GF-D8 (cell line): ENCODE measurements at places on chromosomes 7 and 10.
A peak's percentile ranks its signal among the peaks of the same experiment; 100 is the strongest.

DNA sequence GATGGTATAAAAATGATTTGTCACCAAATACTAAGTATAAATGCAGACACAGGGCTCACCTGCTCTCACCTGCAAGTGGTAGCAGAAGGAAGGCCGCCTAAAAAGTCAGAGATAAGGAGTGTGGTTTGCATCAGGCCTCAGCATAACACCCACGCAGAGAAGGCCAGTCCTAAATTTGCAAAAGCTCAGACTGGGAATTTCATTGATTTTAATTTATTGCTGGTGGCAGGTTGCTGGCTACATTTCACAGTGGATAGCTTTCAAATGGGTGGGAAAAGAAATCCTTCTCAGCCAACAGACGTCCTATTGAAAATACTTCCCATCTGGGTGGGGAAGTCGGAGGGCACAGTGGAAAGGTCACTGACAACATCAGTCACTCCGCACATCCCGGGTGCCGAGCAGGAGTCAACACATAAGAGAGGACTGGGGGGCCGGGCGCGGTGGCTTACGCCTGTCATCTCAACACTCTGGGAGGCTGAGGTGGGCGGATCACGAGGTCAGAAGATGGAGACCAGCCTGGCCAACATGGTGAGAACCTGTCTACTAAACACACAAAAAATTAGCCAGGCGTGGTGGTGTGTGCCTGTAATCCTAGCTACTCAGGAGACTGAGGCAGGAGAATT lies 561.8 kb upstream of the MKI67 start:
- DNase-seq = no peak

DNA sequence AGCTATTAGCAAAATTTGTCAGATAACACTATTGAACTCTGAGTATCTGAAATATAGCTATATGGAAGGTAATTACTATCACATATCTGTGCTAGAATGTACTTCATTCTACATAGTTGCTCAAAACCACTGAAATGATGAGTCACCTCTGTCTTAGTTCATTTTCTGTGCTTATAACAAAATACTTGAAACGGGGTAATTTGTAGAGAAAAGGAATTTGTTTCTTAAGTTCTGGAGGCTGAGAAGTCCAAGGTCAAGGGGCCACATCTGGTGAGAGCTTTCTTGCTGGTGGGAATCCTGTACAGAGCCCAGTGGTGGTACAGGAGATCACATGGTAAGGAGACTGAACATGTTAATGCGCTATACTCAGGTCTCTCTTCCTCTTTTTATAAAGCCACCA lies 41.9 kb upstream of the TNKS2 start:
- DNase-seq = no peak

- DNase-seq = no peak
Observed at GRCh38 chr10:15035385-15036301, 8.1 kb upstream of the OLAH start.

DNA sequence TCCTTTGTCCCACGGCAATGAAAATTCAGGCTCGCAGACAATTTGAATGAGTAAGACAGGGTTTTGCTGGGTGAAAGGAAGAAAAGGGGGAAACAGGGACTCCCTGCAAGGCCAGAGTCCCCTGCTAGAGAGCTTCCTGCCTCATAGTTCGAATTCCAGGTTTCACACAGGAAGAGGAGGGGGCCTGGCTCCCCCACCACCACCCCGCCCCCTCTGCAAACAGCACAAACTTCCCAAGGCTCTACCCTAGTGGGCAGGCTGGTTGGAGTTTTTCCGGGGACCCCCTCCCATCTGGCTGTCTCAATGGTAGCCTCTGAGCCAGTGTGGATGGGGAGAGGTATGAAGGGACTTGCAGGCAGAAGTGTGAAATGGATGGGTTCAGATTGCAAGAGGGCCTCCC lies 57.4 kb upstream of the NEBL start:
- DNase-seq = no peak

- DNase-seq = no peak
Observed at GRCh38 chr10:97823734-97824133, 25.9 kb upstream of the GOLGA7B start.

DNA sequence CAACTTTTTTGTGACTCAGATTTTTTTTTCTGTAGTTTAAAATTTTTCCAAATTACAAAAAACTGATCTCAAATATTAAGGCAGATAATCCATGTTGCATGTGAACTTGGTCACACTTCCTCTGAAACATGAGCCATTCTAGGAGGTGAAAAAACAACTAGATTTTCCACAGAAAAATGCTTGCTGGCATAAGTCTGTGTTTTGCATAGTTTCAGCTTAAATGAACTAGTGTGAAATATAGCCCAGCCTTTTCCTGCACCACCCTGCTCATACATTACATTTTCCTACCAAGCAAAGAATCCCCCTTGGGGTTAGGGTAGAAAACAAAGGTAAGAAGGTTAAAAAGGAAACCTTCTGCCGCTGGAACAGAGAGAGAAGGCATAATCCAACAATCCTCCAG lies 48.2 kb downstream of the SLC25A13 start:
- DNase-seq = no peak

DNA sequence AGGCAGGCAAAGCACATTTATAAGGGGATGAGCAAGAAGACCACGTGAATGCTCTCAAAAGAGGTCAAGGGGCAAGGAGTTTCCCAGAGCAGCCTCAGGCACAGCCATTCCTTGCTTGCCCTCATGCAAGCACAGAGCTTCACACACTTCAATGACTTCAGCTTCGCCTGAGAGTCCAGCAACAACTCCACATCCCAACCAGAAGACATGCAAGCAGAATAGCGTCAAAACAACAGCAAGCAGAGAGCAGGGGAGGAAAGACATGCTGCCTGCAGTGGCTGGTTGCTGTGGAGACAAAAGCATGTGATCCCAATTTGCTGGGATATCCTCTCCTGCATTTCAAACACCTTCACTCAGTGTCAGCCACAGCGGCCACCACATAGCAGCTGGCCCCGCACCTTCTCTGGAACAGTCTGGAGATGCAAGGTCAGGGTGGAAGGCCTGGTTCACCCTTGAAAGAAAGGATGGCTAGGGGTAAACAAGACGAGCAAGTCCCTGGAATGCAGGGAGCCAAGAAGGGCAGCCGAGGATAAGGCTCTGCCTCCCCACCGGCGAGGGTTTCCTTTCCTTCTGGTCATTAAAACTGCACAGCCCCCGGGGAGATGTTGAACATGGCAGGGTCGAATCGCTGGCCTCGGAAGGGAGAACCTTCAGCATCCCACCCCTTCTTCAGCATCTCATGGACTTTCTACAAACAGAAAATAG lies 60.2 kb upstream of the CAMK2B start:
- DNase-seq = no peak

DNA sequence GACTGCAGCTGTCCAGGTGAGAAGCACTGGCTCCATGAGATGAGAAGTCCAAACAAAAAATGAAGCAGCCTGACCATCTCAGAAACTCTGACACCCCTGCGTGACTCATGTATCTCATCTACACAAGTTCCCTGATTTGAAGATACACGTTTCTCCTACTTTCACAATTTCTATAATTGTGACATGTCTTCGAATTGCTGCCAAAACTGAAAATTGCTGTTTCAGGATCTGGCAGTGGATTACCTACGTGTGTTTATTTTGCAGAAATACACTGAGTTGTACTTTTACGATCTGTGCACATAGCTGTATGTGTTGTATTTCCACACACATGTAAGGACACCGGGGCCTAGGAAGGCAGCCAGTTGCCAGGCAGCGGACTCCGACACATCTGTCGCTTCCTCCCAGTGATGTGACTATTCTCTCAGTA lies 53.2 kb downstream of the LARP4B start:
- no peak for DNase-seq

- DNase-seq = no peak
Observed at GRCh38 chr10:131205556-131205955, 106.0 kb downstream of the TCERG1L start.

GRCh38 chr10:54587971-54588370 lies 213.1 kb downstream of the PCDH15 start:
- DNase-seq = no peak

- no peak for DNase-seq
Observed at GRCh38 chr10:1570416-1571051, 166.8 kb downstream of the ADARB2 start.

DNA sequence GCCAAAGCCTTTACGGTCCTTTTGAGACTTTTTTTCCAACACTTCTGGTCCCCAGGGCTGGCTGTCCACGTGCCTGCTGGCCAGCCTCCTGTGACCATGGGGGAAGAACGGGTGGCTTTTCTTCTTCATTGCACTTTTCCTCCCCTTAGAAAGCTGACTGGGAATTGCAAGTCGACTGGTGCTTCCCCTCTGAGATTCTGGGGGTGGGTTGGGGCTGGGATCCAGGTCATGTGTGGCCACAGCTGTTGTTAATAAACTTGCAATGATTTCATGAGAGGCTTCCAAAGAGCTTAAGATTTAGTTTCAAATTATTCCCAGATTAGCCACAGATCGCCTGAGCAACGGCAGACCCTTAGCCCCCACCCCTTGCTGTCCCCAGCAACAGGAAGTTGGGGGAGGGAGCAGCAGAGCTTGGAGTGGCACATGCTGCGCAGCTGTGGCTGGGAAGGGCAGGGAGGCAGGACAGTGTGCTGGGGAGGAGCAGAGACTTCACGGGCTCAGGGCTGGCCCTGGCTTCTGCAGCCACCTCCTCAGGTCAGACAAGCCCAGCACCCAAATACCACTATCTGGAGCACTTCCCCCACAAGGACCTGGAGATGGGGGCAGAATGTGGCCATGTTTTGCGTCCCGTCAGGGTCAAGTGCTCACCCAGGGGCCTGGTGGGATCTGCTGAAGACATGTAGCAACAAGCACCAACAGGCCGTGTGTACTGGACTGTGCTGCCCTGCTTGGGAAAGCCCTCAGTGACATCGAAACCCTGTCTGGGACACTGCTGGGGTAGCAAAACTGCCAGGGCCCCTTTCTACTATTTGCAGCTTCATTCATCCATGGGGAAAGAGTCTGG lies 147.1 kb downstream of the RNF216 start:
- DNase-seq = peak; percentile 28

DNA sequence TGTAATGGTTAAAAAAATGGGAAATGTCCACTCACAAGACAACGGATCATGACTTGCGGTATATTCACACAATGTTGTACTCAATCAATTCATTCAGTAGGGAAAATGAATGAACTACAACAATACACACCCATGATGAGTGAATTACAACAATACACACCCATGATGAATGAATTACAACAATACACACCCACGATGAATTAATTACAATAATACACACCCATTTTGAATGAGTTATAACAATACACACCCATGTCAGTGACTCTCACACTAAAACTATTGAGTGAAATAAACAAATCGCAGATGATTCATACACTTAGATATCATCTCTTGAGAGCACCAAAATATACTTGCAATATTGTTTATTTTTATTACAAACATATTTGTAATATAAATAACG lies 174.6 kb downstream of the FRMD4A start:
- DNase-seq = no peak

DNA sequence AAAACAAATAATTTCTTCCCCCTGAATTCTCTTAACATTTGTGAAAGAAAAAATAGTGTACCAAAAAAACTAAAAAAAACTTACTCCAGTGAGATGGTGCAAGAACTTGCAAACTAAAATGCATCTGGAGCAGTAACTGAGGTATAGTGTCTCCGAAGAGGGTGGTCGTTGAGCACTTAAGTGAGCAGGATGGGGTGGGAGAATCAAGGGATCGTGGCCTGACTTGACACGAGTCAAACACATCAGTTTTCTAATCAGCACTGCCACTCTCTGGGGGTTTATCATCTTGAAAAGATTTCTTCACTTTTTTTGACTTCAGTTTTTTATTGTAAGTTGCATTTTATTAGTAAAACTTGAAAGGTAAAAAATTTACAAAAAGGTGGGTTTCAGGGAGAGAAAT lies 2.5 kb downstream of the ZNF273 start:
- no peak for DNase-seq

GRCh38 chr7:156989766-156990535 lies 20.5 kb downstream of the MNX1 start:
- DNase-seq = no peak

DNA sequence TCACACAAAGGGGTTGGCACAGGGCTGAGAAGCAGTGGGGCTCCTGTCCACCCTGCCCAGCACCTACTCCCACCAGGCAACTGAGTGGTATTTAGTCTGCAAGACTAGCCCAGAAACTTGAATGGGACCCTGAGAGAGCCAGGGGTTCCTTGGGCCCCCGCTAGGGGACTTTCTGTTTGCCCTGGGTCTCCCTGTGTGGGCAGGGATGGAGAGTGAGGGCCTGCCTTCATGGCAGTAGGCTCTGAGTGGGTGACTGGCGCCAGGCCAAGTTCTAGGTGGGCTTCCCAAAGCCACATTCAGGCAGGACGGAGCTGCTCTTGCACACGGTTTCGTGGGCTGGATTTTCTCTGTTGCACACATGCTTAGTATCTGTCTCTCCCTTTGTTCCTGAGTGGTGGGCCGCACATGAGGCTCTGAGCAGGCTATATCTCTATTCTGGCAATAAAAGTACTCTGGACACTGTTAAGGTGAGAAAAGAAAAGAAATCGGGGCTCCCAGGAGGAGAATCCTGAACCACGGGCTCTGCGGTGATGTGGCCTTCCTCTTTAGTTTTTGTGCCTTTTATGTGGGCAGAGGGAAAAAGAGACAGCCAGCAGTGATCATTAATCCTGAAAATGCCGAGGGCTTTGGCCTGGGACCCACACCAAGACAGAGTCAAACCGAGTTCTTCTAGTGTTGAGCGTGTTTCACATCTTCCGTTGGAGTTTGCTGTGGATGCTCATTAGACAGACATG lies 26.9 kb downstream of the IL2RA start:
- DNase-seq = no peak

DNA sequence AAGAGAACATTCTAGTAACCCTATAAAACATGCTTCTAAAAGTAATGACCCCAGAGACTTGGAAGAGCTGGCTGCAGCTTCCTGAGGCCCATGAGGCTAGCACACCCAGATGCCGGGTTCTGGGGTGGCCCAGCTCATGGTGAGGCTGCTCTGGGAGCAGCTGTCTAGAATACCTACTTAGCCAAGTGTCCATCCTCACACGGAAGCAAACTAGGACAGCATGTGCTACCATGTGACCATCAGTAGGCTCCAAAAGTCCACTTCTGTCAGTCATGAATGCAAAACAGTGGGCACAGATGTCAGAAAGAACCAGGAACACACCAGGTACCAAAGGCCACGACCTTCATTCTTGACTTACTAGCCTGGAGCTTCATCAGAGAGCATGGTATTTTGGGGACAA lies 32.4 kb downstream of the CTBP2 start:
- no peak for DNase-seq

GRCh38 chr10:15748126-15748525 lies 28.4 kb upstream of the ITGA8 start:
- no peak for DNase-seq

DNA sequence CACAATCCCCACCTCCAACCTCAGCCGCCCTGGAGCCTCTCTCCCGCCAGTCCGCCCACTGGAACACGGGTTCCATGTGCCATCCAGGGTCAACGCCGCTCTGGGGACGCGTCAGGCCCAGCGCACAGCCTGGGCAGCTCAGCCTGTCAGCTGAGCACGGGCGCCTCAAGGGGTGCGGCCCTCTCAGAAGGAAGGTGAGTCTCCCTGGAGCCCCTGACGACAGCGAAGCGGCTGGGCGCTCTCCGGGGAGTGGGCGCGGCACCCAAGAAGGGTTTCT lies 1.2 kb upstream of the SLC18A3 start:
- no peak for DNase-seq

GRCh38 chr7:92423710-92424131 lies 23.6 kb upstream of the GATAD1 start:
- DNase-seq = no peak

GRCh38 chr10:103545771-103546281 lies 52.3 kb downstream of the NEURL1 start:
- no peak for DNase-seq
